D721Med (cell line): ENCODE measurements at places on chromosomes 13 and 19.

GRCh38 chr13:23381866-23382265 is 51.6 kb downstream of the SACS start:
- DNase-seq, result no peak

DNA sequence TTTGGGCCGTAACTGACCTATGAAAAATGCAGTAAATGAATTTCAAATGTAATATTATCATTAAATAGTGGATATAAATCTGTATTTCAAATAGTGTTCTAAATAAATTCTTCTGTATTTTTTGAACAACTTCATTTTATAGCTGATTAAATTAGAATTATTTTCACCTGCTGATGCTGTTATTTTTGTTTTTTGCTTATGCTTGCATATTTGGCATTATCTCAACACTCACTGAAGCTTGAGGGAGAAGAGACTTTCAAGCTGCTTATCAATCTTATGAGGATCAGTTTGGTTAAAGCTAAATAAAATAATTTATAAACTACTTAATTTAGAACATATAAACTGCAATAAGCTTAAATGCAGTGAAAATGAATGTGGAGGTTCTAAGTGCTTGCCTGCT is 251.3 kb upstream of the PCDH9 start:
- DNase-seq, result no peak

GRCh38 chr19:17385878-17386611 is 8.0 kb downstream of the CCDC194 start:
- DNase-seq, result no peak

DNA sequence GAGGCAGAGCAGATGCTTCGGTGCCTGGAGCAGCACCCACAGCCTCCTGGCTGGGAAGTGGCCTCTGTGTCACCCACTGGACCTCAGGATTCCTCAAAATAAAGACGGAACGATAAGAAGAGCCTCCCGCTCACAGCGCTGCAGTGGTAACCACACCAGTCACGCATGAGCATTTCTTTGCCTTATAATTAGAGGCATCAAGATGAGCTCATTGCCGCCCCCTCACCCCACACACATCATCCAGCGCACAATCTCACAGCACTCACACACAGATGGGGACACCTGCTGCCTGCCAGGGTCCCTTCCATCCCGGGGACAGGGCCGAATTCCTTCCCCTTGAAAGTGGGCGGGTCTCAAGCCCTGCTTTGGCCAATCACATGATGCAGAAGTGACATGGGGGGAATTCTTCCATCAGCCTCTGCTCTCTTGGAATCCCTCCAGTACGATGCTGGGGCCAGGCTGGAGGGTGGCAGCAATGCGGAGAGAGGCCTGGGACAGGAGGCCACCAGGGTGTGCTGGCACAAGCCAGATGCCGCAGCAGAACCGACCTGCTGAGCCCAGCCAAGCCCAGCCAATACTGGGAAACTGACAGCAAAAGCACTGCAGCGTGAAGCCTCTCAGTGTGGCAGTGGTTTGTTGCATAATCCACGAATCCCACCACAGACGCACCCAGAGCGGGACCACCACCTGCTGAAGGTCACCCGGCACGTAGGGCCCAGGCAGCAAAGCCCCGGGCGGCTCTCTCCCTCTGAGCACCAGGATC is 16.0 kb downstream of the PIP5K1C start:
- DNase-seq, result no peak

GRCh38 chr19:3386447-3387234 is 20.3 kb downstream of the NFIC start:
- DNase-seq, result no peak

GRCh38 chr19:4012975-4013634 is 5.6 kb downstream of the PIAS4 start:
- no peak for DNase-seq

DNA sequence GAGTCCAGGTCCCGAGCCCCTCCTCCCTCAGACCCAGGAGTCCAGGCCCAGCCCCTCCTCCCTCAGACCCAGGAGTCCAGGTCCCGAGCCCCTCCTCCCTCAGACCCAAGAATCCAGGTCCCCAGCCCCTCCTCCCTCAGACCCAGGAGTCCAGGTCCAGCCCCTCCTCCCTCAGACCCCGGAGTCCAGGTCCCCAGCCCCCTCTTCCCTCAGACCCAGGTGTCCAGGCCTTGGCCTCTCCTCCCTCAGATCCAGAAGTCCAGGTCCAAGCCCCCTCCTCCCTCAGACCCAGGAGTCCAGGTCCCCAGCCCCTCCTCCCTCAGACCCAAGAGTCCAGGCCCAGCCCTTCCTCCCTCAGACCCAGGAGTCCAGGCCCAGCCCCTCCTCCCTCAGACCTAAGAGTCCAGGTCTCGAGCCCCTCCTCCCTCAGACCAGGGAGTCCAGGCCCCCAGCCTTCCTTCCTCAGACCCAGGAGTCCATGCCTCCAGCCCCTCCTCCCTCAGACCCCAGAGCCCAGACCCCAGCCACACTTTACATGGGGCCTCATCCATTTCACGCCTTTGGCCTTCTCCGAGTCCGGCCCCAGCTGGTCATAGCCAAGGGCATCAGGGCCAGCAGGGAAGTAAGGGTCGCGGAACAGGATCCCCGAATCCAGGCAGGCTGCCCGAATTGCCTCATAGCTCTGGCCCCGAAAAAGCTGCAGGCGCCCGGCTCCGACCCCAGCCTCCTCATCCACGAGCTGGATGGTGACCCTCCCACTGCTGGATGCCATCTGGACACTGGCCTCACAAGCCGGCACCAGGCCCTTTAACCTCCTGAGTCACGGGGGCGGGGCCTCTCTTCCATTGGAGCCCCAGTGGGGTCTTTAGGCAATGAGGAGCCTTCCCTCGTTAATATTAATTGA is 628 bp downstream of the CAPN12 start:
- DNase-seq, result peak; percentile 4

- DNase-seq, result no peak
Measured at GRCh38 chr13:77184455-77184854, 142.4 kb downstream of the MYCBP2 start.

GRCh38 chr13:70043685-70044084 is 63.9 kb upstream of the ATXN8OS start:
- DNase-seq, result no peak

DNA sequence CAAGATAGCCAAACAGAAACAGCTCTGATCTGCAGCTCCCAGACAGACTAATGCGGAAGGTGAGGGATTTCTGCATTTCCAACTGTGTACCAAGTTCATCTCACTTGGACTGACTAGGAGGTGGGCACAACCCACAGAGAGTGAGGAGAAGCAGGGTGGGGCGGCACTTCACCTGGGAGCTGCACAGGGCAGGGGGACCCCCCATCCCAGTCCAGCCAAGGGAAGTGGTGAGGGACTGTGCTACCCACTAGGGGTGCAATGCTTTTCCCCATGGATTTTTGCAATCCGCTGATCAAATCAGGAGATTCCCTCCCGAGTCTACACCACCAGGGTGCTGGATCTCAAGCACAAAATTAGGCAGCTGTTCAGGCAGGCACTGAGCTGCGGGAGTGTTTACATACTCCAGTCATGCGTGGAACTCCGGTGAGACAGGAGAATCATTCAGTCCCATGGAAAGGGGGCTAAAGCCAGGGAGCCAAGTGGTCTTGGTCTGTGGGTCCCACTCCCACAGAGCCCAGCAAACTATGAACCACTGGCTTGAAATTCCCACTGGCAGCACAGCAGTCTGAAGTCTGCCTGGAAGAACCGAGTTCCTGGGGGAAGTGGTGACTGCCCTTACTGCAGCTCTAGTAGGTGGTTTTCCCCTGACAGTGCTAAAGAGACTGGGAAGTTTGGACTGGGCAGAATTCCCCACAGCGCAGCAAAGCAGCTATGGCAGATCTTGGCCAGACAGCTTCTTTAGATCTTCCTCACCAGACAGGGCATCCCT is 85.1 kb upstream of the UFM1 start:
- no peak for DNase-seq

DNA sequence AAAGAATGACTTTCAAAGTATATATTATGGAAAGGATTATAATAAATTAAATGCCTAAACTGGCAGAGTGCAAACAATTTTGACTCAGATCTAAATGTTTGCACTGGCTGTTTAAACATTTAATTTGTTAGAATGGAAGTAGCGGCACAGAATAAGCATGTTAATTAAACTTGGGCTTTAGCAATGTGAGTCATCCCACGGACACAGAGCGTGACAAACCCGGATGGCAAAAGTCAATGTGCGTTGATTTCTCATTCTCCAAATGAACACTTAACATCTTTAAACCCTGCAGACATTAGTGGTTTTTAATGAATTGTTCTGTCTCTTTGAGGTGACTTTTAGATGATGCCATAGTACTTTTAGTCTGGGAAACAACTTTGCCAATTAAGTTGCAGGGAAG is 38.4 kb downstream of the PCDH8 start:
- DNase-seq, result no peak

DNA sequence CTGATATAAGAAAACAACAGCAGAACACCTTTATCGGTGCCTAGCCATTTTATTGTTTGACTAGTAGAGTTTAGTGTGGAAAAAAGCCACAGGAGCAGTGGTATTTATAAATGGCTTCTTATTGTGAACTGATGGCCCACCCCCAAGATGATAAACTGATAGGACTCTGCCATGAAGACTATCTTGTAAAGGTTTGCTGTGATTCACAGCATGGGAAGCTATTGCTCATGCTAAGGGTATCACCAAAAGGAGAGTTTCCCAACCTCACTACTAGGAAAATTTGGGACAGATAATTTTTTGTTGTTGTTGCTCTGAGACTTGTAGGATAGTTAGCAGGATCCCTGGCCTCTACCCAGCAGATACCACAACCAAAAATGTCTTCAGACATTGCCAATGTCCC is 12.0 kb upstream of the SLC7A1 start:
- no peak for DNase-seq

- no peak for DNase-seq
Measured at GRCh38 chr19:10895920-10896319, 24.6 kb downstream of the CARM1 start.

DNA sequence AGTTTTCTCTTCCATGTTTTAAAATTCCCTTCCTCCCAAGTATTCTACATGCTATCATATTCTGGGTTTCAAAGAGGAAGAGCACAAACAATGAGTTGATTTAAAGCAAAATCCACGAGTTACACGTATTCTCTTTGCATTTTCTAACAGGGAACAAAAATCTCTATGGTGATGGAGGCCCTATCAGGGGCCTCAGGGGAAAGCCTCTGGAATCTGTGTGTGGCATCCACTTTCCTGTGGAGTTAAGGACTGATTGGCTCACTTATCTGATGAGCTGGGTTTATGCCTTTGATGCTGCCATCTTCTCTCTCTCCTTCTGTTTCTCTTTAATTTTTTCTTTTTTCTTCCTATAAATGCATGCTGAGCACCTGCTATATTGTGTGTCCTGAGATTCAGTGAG is 14.8 kb downstream of the OLFM4 start:
- no peak for DNase-seq

DNA sequence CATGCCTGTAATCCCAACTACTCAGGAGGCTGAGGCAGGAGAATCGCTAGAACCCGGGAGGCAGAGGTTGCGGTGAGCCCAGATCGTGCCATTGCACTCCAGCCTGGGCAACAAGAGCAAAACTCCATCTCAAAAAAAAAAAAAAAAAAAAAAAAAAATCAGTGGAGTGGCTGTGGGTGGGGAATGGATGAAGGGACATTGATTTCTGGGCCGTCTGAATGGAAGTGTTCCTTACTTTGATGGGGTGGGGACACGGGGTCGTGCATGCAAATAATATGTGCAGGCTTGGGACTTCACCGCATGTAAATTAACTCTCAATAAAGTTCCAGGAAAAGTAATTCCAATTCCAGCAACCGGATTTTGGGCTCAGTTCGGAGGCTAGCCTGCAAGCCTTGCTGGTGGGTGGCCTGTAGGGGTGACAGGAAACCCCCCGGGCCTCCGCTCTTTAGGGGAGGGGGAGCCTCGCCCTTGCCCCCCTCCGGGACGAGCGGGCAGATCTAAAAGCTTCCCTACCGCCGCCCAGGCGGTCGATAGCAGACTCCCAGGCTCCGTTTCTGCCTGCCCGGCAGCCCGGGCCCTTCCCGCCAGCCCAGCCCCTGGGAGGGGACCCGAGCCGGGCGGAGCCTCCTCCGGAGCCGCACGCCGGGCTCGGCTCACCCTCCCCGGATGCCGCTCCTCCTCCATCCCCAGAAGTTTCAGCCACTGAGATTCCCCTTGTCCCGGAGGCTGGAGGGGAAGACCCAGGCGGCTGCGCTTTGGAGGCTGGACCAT is 48.0 kb upstream of the ADGRE5 start:
- no peak for DNase-seq

DNA sequence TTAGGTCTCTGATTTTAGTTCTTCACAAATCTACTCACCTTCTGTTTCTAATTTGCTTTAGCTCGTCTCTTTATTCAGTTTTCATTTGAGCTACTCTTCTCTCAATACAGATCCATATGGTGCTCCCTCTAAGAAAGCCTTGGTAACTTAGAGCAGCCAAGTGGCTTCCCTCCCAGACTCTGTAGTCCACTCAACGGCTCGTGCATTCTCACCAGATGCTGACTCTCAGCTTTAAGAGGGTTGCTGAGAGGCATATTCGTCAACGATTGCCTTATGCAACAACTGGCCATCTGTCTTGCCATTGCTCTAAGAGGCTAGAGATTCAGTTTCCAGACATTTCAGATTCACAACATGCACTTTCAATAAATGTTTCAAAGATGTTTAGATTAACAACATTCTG is 785.8 kb upstream of the SLC10A2 start:
- DNase-seq, result no peak

GRCh38 chr13:112350300-112350699 is 25.9 kb upstream of the SPACA7 start:
- no peak for DNase-seq

DNA sequence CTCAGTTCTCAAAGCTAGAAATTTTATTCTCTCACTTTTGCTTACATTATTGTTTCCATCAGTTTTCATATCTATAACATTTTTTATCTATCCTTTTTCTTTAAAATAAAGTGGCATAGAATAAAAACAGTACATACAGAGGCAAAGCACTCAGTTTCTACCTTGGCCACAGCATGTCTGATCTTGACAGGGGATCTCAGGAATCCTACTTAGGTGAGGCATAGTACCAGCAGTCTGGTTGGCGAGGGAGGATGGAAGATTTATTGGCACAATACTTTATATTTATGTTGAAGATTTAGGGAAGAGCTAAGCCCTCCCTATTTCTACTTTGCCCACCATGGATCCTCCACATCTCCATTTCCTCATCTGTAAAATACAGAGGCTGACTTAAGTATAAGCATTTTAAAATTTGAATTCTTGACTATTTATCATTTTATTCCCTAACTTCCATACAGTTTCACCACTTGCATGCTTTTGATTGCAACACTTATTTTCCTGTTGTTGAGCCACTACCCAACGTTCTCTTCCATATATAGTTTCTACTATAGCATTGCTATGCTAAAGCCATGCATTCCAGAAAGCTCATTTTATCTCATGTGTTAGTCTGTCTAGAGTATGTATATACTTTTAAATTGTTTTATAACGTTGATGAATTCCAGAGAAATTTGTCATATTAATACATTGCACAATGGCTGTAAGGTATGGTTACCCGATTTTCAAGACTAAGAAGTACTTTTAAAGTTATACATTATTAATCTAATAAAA is 506.7 kb downstream of the KCTD12 start:
- no peak for DNase-seq

GRCh38 chr19:8320564-8321066 is 560 bp downstream of the NDUFA7 start:
- no peak for DNase-seq

GRCh38 chr13:43277142-43277541 is 253.8 kb downstream of the DNAJC15 start:
- no peak for DNase-seq

GRCh38 chr13:110910013-110910890 is 4.6 kb downstream of the ANKRD10 start:
- DNase-seq, result no peak

- DNase-seq, result no peak
Measured at GRCh38 chr13:113926951-113927660, 46.8 kb downstream of the C13orf46 start.
